Coronary artery (tissue), 2 donors: ENCODE measurements at places on chromosomes 2 and 18.
A peak's percentile ranks its signal among the peaks of the same experiment; 100 is the strongest.

DNA sequence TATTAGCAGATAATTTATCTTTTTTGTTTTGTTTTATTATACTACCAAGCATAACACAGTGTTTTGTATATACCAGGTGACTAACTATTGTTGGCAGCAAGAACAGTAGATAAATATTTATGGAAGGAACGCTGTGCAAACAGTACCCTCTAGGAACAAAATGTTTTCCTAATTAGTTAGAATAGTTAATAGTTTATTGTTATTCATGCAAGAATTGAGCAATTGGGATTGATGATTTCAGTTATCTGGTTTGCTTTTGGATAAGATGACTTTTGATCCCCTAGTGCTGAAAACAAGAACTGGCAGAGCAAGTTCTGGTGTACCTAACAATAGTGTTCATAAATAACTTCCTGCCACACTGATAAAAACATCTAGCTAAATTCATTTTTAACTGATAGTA lies 323.3 kb downstream of the TGIF1 start:
- DNase-seq = no peak

DNA sequence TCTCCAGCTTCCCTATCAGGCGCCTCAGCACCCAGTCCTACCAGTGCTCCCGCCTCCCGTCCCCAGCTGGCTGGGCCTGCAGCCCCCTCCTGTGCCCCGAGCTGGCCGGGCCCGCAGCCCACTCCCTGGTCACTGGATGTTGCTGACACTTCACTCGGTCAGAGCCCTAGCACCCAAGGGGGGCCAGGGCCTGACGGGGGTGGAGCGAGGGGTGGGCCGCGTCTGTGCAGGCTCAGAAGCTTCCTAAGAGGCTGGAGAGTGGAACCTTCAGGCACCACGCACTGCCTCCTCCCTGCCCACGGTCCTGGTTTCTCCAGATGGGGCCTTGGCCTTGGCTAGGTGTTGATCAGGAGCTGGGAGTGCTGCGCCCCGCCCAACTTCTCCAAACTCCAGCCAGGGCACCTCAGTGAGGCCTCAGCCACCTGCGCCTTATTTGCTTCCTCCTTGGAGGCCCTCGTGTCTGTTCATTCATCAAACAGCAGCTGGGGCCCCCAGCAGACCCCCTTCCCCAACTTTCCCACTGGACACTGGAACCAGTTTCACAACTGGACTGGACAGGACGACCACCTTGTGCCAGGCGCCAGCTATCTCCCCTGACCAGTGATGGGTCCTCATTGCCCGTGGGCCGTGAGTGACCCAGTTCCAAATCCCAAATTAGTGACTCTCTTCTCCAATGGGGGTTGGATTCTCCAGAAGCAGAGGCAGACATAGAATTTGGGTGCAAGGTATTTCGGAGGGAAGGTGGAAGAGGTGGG lies 16.7 kb downstream of the CAPN10 start:
- no peak for DNase-seq

- no peak for DNase-seq
These were observed 51.0 kb downstream of the WDR33 start for GRCh38 chr2:127759931-127760330.

- no peak for DNase-seq
These were observed 19.2 kb downstream of the RMP24 start for GRCh38 chr18:35991696-35992095.

GRCh38 chr2:63310614-63311013 lies 260.0 kb downstream of the OTX1 start:
- no peak for DNase-seq

DNA sequence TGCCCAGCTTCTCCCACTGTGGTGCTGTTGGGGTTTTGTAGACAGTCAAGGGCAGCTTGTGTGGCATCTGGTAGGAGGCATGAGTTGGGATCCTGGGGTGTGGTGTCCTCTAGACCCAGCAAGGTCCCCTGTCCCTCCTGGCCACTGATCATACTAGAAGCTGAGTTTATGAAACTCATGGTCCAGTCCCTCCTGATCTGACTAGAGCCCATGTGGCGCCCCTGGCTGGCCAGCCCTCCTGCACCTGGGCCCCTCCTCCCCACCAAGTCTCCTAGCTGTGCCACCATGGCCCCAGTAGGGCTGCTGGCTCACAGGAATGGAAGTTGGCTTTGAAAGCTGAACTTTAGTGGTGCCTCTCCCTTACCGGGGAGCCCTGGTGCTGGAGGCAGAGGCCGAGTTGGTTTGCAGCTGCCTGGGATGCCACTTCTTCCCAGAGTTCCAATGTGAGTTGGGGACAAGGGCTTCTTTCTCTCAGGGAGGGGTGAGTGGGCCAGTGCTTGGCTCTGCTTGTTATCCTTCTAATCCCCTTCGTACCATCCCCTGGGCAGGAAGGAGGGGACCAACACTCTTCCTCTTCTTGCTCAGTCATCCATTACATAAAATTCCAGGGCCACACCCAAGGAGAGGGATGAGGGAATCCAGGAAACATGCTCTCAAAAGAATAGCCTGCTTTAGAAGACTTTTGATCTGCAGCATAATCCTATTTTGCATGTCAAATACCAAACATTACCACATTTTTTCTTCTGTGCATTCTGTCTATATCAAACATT lies 37.5 kb upstream of the HAAO start:
- no peak for DNase-seq

- DNase-seq = no peak
These were observed 26.5 kb upstream of the KCNS3 start for GRCh38 chr2:17851731-17852585.

GRCh38 chr2:219596954-219597551 lies 604 bp upstream of the STK11IP start:
- DNase-seq = no peak

GRCh38 chr2:127622561-127623387 lies 23.2 kb upstream of the GPR17 start:
- DNase-seq = peak; percentile 70
